ENCODE measurements at places on chromosomes 3 and 15. TPM values are rescaled to one million over a fixed set of nuclear protein-coding genes. Genes with fewer than 3 reads are reported as not detected.

The IFRD2 gene
- 37.8 TPM for total RNA-seq

GRCh38 chr15:100902436-100903167, 16.6 kb upstream of the LRRK1 start:
- peak; percentile 97 for DNase-seq

- DNase-seq: no peak
Measured at GRCh38 chr3:79178471-79179180, 589.2 kb downstream of the ROBO1 start.

DNA sequence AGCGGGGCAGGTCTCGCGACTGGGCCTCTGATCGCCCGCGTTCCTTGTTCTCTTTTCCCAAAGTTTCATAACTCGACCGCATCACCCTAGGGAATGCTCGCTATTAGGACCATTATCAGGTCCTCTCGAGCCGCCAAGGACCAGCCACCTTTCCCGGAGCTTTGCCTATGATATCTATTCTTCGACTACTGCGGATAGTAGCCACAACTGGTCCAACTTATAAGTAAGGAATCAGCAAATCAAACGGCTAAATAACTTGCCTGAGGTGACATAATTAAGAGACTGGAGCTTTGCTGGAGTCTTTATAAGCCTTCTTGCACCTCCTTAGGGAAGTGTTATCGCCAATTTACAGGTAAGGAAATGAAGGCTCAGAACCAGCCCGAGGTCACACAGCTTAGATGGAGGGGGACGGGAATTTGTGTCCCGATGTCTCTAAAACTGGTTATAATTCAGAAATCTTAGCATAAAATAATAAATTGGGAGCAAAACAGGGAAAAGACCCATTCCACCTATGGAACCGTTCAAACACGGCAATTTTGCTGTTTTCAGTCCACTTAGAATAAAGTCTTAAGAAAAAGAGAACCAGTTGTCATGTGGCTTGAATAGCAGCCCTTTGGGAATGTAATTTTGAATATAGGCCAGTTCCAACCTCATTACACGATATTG, 479 bp upstream of the PLD1 start:
- no peak for DNase-seq

- peak; percentile 44 for DNase-seq
Measured at GRCh38 chr15:71282076-71282475, 166.8 kb downstream of the THSD4 start.

The IMPG2 gene
- total RNA-seq: 2.1 TPM

GRCh38 chr15:48631176-48631770, 14.2 kb downstream of the FBN1 start:
- DNase-seq: peak; percentile 30

DNA sequence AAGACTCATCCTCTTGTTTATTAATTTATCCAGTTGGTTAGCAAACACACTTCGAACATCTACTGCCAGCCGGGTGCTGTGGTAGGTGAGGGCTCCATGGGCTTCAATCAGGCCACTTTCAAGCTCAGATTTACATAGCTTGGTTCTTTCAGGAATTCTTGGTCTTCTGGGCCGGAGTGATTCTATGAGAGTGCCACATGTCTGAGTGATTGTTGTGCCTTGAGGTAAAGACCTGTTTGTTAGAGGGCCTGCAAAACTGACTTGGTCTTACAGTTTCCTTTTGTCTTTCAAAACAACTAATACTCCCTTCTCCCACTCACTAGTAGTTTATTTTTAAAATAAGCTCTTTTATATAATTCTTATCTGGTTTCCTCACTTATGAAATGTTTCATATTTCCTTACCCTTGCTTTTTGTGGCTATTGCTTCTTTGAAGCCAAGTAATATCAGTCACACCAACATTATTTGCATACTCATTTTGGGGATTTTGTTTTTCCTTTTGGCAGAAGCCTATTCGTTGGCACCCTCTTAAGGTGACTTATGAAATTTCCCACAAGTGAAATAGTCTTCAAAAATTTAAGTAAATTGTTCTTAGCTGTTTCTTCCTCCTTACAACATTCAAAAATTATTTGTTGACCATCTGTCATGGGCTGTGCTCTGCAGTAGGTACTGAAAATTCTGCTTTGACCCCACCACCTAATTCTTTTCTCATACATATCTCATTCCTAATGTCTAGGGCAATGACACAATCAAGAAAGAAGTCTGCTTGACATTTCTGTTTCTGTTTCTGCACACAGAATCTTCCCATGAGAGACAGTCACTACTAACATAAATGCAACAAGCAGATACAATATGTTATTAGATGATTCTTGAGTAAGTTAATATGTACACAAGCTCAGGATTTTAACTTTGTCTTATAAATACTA, 120.2 kb downstream of the LRRC28 start:
- no peak for DNase-seq

GRCh38 chr3:170560717-170561382, 25.0 kb downstream of the SLC7A14 start:
- DNase-seq: no peak

The P2RY1 gene
- 16.9 TPM for total RNA-seq

The ZNF654 gene
- 29.0 TPM for total RNA-seq

- DNase-seq: no peak
Measured at GRCh38 chr3:24156466-24156865, 211.4 kb downstream of the NR1D2 start.

GRCh38 chr15:64732156-64732860, 43.1 kb downstream of the RBPMS2 start:
- no peak for DNase-seq

DNA sequence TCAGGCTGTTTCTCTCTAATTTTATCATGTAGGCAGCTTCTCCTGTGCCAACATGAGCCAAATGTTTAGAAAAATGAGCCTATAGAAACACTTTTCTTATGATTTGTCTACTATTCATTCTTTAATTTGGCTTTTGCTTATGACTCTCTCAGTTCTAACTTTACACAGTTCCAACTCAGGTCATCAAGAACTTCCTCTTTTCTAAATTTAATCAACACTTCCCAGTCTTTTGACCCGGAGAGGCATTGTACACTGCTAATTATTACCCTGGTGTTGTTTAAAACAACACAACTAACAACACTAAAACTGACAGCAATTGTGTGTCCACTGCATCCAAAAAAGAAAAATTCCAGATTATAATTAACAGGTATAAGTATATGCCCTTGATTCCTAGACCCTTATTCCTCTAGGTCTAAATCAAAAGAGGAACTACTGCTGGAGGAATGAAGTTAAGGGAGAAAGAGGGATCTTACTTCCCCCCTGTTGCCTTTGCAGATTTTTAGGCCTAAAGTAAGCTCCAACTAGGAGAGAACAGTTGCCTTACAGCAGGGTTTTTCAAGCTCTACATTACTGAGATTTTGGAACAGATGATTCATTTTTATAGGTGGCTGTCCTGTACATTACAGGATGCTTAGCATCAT, 332.2 kb upstream of the GOLIM4 start:
- no peak for DNase-seq

GRCh38 chr3:55165704-55166405, 238.0 kb upstream of the LRTM1 start:
- no peak for DNase-seq

DNA sequence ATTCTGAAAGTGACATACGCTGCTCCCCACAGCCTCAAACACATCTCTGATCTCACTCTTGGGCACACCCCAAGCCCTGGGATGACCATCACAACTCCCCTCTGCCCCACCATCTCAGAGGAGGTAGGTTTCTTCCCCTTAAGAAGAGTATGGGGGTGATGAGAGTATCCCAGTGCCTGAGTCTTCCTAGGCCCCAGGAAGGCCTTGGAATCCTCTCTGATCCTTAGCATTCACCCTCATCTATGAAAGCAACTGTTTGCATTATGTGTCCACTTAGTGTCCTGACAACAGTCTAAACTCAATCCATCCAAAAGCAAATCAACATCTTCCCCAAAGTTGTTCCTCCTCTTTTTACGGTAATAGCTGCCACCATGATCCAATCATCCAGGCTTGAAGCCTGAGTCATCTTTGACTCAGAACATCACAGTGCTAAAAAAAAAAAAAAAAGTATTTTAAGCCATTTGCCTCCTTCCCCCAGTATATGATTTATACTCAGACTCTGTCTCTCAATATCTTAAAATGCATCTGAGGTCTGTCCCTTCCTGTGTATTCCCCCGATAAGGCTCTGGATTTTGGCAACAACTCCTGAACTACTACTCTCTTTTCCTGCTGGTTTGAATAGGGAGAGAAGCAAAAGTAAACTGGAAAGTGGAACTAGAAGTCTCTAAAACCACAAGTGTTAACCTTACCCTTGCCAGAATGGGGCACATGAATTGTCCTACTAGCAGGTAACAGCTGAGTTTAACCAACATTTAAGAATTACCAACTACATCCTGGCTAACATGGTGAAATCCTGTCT, 22.5 kb downstream of the POPDC2 start:
- DNase-seq: no peak

GRCh38 chr3:108602249-108602934, 12.9 kb downstream of the DZIP3 start:
- peak; percentile 20 for DNase-seq

The CYP1A1 gene
- total RNA-seq: 0.51 TPM

GRCh38 chr3:149489060-149489690, 14.7 kb downstream of the TM4SF4 start:
- no peak for DNase-seq

The PCBP4 gene
- total RNA-seq: 58.0 TPM

DNA sequence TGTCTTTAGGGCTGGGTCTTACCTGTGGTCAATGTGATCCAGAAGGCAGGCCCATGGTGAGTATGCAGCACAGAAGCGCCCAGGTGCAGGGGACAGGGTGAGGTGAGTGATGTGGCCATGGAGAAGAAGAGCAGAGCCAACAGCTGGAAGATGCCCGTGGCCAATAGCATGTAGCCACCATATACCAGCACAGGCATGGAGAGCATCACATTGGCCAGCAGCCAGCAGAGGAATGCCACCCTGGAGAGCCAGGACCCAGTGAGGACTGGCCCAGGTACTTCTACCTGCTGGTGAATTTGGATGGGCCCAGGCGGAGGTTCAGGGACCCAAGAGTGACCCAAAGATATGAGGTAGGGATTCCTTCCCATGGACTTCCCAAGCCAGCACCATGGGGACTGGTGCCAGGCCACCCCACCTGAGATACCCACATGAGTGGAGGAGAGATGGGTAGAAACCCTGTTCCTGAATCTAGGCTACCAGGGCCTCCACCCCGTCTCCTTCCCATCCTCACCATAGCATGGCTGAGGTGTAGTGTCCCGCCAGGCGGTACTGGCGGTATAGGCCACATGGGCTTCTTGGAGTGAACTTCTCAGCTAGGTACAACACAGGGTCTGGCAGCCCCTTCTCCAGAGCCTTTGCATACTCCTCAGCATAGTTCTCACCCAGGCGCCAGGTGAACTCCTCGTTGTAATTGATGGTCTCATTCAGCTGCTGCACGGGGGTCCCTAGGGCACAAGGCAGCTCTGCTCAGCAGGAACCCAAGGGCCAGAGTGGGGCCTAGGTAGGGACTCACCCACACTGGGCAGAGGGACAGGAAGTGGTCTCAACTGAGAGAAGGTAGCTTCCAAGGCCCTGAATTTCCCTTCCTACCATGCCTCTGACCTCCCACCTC, 6.2 kb downstream of the DUOXA2 start:
- no peak for DNase-seq

DNA sequence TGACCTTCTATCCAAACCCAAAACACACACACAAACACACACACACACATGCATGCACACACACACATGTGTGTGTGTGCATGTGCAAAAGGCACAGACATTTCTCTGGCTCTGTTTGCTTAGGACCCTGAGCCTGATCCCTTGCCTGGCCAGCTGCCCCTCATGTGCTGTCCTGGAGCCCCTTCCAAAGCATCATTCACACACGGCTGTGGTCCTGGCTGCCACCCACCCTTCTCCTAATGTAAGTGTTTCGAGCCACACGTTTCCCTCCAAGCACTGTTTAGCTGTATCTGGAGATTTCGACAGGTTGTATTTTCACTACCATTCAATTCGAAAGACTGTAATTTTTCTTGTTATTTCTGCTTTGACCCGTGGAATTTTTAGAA, 45.8 kb upstream of the KLF13 start:
- no peak for DNase-seq

The P4HTM gene
- 37.1 TPM for total RNA-seq

GRCh38 chr3:124576565-124577493, 153.4 kb upstream of the UMPS start:
- DNase-seq: no peak
